NCI-H2029 treated with DMSO at 0.1 percent for 48 hours (cell line): ENCODE measurements at places on chromosomes 1 and 21.

DNA sequence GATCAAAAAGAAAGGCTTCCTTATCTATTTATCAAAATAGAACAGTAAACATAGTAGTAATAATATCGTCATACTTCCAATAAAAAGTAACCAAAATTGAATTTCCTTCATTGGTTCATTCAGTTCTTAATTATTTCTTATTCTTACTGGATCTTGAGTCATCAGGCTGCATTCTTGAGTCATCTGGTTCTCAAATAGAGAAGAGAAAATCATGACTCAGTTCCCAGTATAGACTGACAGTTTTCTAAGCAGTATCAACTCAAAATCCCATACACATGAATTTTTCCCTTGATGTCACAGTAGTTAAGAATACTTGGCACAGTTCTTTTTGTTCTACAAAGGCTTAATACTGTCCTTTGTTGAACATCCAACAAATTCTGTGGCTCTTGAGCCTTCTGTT is 626.9 kb upstream of the ADGRL4 start:
- no peak for DNase-seq

DNA sequence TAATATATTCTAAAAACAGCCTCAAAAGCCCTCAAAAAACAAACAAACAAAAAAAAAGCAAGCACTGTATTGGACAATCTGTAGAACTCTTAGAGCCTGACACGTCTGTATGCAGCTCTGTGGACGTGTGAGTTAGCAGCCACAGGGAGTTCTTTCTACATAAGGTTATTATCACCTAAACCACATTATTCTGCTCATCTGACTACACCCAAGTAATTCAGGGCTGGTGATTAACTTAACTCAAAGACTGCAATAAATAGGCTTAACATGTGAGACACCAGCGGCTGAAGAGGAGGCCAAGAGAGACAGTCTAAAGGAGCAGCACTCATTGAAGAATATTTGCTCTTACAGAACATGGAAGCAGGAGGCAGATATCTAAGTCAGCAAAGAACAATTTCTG is 316.0 kb downstream of the VAV3 start:
- DNase-seq: no peak

GRCh38 chr1:6358757-6359201 is 34.8 kb downstream of the ACOT7 start:
- no peak for DNase-seq

DNA sequence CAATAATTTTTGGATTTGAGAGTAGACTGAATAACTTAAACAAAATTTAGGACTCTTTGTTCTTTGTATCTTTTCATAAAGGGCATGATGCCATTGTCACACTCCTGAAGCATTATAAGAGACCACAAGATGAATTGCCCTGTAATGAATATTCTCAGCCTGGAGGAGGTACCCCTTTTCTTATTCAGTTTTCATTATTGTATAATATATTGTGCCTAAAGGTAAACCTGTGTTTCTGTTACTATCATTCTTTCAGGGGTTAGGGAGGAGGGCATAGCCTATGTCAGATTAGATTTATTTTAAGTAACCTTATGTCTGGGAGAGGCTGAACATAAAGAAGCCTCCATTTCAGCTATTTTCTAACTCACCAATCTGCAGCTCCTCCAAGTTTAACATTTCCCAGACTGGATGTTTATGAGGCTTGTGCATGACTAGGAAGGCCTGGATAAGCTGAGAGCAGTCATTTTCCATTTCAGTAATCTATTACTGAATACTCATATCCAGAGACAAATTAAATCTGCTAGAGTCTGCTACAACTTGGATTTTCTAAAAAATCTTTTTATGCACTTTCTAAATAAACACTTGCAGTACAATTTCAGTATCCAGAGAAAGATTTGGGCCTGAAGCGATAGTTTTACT is 132.1 kb downstream of the TNNI3K start:
- DNase-seq: no peak

DNA sequence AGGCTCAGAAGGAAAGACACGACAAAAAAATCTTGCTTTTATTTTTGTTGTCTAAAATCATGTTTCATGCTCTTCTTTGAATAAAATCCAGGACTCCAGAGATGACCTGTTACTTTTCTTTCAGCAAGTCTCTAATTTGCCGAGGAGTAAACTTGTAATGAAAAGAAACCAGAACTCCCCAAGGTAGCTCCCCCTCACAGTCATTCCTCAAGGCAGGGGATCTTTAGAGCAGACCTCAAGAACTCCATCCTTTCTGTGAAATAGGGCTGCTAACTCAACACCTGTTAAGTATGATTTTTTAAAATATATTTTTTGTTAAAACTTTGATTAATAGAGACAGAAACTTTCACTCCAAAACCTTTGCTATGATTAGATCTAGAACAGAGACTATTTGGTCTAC is 82.7 kb upstream of the ABCD3 start:
- DNase-seq: no peak

DNA sequence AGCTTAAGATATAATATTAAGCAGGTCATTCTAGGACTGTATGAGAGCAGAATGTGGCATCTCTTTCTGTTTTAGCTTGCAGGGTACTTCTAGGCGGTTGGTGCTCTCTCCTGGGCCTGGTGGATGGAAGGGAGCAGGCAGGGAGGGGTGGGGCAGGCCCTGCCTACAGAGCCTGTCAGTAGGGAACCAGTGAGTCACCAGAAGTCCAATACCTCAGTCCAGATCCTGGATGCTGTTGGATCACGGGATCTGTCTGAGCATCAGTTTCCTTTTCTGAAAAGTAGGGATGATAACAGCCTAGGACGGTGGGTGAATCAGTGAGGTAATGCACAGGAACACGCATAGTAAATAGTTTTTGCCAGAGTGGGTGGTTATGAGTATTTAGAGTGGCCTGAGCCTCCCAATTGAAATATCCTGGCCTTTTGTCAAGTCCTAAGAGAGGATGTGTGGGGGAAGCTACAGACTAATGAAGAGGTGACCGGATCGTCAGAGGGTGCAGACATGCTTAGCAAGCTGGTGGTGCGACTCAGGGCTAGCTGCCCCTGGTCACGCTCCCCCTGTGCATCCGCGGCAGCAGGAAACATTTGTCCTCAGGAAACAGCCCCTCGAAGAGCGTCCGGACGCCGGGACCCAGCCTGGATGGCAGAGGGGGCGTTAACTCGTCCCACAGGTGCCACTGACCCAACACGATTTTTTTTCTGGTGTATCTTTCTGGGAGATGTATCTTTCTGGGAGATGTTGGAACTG is 23.9 kb downstream of the NAV1 start:
- no peak for DNase-seq

DNA sequence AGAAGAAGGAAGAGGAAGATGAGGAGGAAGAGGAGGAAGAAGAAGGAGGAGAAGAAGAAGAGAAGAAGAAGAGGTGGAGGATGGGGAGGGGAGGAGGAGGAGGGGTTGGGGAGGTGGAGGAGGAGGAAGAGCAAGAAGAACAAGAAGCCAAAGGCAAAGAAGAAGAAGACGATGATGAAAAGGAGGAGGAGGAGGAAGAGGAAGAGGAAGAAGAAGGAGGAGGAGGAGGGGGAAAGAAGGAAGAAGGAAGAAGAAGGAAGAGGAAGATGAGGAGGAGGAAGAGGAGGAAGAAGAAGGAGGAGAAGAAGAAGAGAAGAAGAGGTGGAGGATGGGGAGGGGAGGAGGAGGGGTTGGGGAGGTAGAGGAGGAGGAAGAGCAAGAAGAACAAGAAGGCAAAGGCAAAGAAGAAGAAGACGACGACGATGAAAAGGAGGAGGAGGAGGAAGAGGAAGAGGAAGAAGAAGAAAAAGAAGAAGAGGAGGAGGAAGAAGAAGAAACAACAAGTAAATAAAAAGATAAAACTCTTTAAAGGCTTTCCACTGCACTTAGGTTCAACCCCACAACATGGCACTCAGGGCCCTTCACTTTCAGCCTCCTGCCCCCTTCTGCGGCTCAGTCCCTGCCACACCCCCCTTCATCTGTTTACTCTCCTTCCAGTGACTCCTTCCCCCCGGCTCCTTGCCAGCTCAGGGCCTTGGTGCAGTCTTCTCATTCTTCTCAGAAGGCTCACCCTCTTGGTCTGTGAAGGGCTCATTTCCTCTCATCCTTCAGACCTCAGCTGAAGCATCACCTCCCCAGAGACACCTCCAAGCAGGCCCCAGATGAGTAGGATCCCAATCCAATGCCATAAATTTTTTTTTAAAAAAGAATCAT is 114.0 kb downstream of the KCNN3 start:
- no peak for DNase-seq

DNA sequence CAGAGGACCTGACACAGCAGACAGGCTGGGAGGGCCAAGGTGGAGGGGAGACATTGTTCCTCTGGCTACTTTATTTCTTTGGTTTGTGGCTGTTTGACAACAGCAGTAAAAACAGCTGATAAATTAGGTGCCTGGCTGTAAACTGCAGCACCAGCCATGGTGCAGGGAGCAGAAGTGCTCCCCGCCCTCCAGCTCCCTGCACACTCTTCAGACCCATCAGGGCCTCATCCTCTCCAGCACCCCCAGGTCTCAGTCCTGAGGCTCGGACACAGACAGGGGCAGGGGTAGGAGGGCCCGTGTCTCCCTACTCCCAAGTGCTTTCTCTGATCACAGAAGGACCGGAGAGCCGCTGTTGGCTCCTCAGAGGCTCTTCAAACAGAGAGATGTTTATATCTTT is 17.7 kb upstream of the LRRN2 start:
- DNase-seq: no peak

- DNase-seq: no peak
These were observed 88.4 kb downstream of the PDE4B start for GRCh38 chr1:65881067-65881594.

DNA sequence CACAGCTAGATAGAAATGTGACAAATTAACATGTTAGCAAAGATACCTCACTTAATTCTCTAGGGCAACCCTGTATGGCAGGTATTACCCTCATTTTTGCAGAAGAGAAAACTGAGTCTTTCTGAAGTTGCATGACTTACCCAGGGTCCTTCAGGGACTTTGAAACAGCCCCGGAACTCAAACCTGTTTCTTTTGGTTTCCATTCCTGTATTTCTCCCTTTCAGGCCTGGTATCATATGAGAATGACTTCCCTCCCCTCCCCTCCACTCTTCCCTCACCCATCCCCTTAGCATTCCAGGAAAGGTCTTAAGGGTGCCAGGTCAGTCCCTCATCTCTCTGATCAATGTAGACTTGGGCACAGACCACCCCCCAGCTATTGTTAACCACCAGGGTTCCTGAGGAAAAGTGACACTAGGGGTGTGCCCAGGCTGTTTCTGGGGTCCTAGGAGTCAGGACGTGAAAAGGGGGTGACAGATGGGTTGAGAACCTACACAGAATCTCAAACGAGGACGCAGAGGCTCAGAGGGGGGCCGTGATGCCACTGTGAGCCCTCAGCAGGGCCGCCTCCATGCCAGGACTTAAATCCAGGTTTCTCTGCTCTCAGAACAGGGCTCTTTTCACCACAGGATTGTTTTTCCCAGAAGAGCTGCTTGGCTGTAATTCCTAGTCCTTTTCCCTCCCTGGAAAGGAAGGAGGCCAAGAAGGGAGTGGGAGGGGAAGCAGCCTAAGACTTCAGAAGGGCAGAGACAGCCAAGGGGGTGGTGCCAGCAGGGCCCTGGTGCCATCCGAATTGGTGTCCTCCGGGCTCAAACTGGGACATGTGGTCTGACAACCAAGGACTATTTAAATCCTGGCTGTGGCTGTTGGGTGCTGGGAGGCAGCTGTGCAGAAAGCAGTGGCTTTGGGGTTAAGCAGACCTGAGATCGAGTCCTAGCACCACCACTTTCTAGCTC is 2.1 kb upstream of the WASF2 start:
- no peak for DNase-seq

DNA sequence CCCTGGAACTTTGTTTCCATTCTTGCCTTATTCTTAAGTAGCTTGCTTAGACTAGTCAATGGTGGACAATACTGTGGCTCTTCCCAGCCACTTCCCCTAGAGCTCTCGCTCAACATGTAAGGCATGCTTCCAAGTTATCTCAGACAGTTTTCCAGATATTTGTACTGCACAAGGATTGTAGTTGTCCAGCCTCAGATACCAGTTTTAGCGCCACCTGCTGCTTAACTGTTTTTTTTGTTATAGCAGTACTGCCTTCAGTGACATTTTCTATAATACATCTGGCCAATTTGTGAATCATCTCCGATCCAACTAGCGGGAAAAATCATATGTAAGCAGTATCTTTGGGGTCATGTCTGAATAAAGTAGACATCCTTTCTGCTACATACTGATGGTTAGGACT is 346.7 kb upstream of the ADGRL4 start:
- DNase-seq: no peak

DNA sequence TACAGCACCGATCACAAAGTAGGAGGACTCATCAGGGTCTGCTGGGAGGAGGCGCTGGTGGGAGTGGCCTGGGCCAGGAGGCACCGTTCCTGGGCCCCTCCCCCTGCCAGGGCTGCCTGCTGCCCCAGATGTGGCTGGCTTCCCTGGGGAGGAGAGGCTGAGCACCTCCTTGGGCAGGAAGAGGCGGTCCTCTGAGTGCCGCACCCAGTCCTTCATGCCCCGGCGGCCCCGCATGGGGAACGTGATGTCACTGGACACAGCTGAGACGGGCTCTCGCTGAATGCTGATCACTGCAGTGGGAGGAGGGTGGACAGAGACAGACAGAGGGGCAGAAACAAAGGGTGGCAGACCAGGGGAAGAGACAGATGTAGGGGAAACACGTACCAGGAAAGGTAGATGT is 24.8 kb downstream of the ADGRB2 start:
- no peak for DNase-seq

GRCh38 chr1:221606256-221606655 is 135.6 kb downstream of the DUSP10 start:
- no peak for DNase-seq

GRCh38 chr1:84598846-84599741 is 24.9 kb upstream of the CTBS start:
- no peak for DNase-seq

- DNase-seq: no peak
These were observed 142.5 kb downstream of the TRABD2B start for GRCh38 chr1:47854552-47855144.

DNA sequence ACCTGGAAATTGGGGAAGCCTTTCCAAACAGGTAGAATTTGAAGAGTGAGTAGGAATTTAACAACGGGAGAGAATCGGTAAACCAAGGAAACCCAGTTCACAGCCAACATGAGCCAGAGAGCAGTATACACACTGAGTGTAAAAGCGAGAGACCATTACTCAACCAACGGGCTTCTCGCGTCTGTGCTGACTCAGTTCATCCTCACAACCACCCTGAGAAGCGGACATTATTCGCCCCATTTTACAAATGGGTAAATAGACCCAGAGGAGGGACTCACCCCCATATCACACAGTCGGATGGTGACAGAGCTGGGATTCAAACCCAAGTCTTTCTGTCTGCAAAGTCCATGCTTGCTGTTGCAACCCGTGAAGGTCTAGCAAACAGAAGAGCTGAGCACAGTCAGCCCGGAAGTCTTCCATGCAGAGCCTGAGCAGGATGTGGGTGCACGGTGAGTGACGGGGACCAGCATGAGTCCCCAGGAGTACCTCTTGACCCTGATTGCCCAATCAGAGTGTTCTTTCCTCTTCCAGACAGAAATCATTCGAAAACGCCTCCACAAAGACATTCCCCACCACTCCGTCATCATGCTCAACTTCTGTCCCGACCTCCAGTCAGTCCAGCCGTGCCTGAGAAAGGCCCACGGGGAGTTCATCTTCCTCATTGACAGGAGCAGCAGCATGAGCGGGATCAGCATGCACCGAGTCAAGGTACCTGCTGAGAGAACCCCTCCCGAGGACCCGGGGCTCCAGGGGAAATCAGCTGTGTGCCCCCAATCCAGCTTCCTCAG is 32.3 kb downstream of the VWA5B1 start:
- DNase-seq: no peak

GRCh38 chr1:167837326-167837725 is 76.6 kb downstream of the ADCY10 start:
- no peak for DNase-seq
